ENCODE measurements at places on chromosomes 1 and 21.

- no peak for DNase-seq
Observed at GRCh38 chr1:184311580-184311979, 75.2 kb upstream of the C1orf21 start.

GRCh38 chr1:25338188-25338981 lies at the start of gene TMEM50A:
Gene TMEM50A (plus strand): TSS chr1:25338334. CDS start chr1:25340487, 2,153 bp downstream.
- DNase-seq = peak; percentile 85

GRCh38 chr1:178168536-178168935 lies 74.6 kb downstream of the RASAL2 start:
- no peak for DNase-seq

DNA sequence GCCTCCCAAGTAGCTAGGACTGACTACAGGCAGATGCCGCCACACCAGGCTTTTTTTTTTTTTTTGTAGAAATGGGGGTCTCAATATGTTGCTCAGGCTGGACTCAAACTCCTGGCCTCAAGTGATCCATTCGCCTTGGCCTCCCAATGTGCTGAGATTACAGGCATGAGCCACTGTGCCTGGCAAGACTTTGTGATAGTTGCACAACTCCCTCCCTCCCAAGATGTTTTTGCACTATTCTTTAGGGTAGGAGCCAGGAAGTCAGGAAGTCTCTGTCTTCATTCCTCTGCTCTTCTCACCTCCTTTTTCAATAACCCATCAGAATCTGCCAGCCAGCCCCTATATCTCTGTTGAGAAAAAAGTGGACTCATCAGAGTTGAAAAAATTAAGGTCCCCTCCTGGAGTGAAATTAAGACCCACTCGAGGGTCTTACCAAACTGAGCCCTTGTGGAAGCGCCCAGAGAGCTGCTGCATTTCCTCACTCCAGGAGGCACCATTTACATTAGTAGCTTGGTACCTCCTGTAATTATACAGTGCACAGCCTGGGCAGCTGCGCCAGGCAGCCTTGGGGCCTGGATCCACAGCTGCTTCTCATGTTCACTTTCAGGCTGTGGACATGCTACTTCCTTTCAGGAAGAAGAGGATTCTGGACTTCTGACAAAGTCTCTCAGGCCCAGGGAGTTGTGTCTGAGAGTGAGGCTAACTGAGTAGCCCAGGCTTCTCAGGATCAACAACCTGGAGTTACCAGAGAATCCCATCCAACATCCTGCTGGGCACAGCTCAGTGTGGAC lies 24.0 kb downstream of the TCEA3 start:
- no peak for DNase-seq

DNA sequence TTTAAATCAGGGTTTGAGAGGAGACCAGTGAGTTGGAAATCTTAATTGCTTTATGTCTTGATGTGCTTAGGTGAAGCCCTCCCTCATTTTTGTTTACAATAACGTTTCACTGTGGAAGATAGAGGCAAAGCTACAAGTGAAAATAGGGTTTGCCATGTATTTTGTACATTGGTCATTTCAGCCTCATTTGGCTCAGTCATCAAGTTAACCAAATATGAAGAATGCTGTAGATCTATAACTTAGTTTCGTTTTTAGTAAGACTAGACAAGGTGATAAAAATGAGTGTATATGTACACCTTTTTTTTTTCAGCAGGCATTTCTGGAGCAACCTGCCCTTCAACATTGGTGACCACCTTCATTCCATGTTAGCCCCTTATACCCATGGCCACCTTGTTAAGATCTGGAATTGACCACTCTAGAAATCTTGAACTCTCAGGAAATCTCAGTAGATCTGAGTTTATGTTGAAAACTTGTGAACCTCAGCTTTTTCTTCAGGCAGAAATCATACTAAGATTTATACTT lies 2.9 kb downstream of the NFYC start:
- no peak for DNase-seq

GRCh38 chr1:187645651-187646050 lies 816.9 kb downstream of the PLA2G4A start:
- DNase-seq = no peak

DNA sequence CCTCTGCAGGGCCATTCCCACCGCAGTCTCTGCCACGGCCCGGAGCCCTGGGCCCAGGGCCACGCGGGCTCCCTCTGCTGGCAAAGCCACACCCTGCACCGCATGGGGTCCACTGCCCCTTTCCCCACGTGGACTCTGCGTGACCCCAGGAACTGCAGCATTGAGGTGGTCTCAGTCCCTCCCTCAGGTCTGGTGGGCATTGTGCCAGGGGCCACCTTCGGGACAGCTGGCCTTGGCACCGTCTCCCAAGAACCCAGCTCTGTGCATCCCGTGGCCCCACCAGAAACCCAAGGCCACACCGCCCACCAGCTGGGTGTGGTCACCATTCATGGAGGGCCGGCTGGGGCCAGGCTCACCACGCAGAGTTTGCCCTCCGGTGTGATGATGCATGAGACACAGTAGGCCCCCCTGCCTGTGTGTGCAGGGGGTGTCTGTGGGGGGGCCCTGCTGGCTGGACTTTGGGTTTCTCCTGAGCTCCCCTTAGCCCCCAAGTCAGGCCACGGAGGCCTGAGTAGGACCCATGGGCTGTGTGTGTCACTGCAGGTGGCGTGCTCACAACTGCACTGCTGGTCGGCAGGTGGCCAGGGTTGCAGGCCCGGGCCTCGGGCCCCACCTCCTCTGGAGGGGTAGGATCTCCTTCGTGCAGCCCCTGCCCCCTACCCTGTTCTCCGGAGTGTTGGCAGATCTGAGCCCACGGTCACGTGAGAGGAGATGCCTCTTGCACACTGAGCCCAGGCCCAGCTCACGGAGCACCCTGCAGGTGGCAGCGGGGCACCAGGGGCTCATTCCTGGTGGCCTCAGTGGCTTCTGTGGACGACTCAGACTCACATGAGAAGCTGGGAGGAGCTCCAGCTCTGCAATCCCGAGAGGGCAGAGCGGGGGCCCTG lies 5.8 kb downstream of the VWA1 start:
- DNase-seq = peak; percentile 20

DNA sequence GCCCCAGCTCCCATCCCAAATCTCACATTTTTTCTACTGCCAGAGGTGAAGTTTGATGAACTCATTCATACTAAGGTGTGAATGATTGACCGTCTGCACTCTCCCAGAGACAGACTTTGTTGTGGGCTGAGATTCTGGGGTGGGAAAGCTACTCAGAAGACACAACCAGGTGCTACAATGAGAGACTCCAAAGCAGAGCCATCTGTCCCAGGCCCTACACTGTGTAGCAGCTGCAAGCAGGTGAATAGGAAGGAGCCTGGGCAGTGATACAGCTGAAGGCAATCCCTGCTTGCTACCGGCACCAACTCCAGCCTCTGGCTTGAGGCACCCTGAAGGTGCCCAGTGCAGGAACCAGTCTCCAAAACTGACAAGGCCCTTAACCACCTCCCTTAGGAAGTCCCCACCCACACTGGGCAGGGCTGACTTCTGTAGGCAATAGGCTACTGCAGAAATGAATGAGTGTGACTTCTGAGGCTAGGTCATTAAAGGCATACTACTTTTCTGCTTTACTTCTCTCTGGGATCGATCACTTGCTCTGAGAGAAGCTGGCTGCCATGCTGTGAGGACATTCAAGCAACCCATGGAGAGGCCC lies 79.7 kb upstream of the RUNX3 start:
- no peak for DNase-seq

- no peak for DNase-seq
Observed at GRCh38 chr1:198669023-198669698, 30.3 kb downstream of the PTPRC start.

DNA sequence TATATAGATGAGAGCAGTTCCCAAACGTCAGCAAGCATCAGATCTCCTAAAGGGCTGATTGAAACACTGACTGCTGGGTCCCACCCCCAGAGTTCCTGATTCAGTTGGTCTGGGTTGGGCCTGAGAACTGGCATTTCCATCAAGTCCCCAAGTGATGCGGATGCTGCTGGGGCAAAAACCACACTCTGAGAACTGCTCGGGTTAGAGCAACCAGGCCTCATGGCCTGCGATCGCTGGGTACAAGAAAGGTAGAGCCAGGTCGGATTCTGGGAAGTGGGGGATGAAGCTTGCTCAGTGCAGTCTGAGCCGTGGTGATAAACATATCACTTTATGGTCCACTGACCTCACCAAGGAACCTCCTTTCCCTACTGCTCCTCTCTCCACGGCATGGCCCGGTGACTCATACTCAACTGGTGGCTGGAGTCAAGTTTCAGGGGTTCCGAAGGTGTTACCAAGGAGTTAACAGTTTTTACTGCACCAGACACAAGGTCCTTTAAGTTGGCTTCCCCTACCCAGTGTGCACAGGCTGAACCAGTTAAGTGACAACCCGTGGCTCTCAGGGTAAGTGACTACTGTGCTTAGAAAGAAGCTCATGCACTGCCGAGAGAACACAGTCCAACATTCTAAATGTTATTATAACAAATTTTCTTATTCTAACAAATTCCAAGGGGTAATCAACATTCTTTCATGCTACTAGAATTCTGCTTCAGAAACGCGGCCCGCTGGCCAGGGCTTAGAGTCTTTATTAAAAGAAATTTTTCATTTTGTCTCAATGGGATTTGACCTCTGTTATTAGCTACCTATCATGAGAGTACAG lies 153.5 kb downstream of the TGFBR3 start:
- DNase-seq = no peak

- DNase-seq = no peak
Observed at GRCh38 chr1:58047265-58047858, 499.2 kb downstream of the OMA1 start.

DNA sequence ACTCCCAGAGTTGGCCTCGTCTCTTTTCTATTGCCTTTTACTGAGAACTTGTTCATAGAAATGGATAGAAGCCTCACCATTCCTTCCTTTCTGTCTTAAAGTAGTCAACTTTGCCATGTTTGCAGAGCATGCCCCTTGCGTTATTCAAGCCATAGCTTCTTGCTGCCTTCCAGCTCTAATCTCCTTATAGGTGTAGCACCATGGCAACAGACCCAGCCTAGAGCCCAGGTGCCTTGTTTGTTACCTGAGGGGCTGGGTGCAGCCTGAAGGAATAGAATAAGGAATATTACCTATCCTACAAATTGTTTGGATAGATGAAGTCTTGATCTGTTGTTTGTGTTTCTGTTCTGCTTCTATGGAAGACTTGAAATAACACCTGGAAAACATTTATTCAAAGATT lies 59.9 kb downstream of the CLEC20A start:
- no peak for DNase-seq

All from stimulated activated CD8-positive, alpha-beta memory T cell treated with anti-CD3 and anti-CD28 coated beads, Interleukin-2, amount 100 ng/mL, for 1 hour (primary cell).